ENCODE measurements at places on chromosomes 16 and 17.

DNA sequence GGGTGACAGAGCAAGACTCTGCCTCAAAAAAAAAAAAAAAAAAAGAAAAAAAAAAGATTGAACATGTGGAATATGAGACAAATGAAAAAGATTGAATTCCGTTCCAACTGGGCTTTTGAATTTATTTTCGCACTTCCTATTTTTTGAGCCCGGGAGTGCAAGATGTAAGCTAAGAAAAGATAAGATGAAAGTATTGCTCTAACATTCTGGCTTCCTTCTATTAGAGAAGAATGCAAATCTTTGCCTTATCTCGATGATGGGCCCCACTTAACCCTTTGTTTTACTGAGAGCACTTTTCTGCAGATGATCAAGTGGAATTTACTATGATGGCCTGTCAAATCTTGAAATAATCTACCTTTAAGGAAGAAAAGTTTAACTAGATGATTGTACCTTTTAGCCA is 96.3 kb downstream of the WWOX start:
- H3K36me3 ChIP-seq: no peaks in the 10 kb centered on the region
- no peaks in the 10 kb centered on the region for H3K27me3 ChIP-seq
- no peak overlapping the region for H3K4me3 ChIP-seq

- H3K27me3 ChIP-seq: no peaks in the 10 kb centered on the region
- peak overlapping the region; percentile 93 for H3K27ac ChIP-seq
- no peaks in the 10 kb centered on the region for H3K36me3 ChIP-seq
- peak; percentile 77 for DNase-seq
- peak overlapping the region; percentile 34 for H3K4me3 ChIP-seq
- peaks cover 71% of the 10 kb centered on the region for H3K4me1 ChIP-seq
These were observed 159.4 kb downstream of the ZNF423 start for GRCh38 chr16:49696414-49697101.

- H3K27me3 ChIP-seq: no peaks in the 10 kb centered on the region
- H3K27ac ChIP-seq: no peak overlapping the region
- no peaks in the 10 kb centered on the region for H3K36me3 ChIP-seq
- H3K4me1 ChIP-seq: no peaks in the 10 kb centered on the region
- no peak for DNase-seq
- no peak overlapping the region for H3K4me3 ChIP-seq
These were observed 110.6 kb downstream of the PRKCA start for GRCh38 chr17:66412857-66413558.

DNA sequence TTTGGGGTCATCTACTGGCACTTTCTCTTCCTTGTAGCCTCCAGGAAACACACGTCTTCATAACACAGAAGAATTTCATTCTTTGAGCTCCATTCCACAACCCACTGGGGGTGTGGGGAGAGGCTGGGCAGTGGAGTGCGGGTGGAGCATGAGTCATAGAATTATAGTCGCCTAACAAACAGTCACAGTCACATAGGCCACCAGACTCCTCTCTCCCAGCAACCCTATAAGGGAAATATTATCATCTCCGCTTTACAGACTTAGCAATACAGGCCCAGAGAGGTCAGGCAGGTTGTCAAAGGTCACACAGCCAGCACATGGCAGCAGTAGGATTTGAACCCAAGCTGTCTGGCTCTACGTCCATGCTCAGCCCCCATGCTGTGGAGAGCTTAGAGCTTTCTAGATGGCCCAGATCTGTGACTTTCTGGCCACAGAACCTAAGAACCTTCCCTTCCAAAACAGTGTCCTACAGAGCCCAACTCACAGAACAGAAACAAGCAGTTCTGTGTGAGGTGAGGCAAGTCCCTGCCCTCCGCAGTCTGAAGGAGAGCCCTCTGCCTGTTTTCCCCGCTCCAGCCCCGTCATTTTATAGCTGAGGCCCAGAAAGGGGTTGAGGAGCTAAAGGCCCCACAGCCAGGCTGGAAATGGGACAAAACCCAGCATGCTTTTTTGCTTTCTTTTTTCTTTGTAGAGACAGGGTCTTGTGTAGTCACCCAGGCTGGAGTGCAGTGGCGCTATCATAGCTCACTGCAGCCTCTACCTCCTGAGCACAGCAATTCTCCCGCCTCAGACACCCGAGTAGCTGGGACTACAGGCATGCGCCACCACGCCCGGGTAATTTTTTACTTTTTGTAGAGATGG is 10.7 kb upstream of the LITAF start:
- peaks cover 38% of the 10 kb centered on the region for H3K4me1 ChIP-seq
- no peak for DNase-seq
- H3K36me3 ChIP-seq: no peaks in the 10 kb centered on the region
- no peaks in the 10 kb centered on the region for H3K27me3 ChIP-seq

- H3K4me1 ChIP-seq: peaks cover 13% of the 10 kb centered on the region
- H3K4me3 ChIP-seq: no peak overlapping the region
- no peaks in the 10 kb centered on the region for H3K27me3 ChIP-seq
- no peaks in the 10 kb centered on the region for H3K36me3 ChIP-seq
These were observed 8.8 kb downstream of the CDK5R1 start for GRCh38 chr17:32495359-32496231.

All from GM23338 (cell line).